Activated CD8-positive, alpha-beta memory T cell treated with anti-CD3 and anti-CD28 coated beads, Interleukin-2, amount 50 U/mL, for 4 hours (primary cell): ENCODE measurements at places on chromosomes 16 and 17.

- DNase-seq, result no peak
These were observed 11.7 kb downstream of the TUBB3 start for GRCh38 chr16:89934611-89935553.

DNA sequence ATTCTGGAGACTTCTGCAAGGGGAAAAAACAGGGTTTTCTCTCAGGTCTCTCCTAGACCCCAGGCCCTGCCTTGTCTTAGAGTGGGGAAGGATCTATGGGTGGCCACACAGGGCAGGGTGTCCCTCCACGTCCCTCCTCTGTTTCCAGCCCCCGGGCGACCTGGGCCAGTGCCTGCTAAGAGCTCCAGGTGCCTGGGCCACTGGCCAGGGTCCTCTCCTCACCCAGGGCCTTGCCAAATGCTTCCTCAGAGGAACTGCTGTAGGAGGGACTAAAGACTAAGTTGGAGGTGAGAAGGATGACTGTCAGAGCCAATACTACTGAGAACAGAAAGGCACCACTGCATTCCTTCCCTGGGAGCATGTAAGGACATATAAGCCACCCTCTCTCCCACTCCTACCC, 11.4 kb downstream of the NOS2 start:
- DNase-seq, result no peak

DNA sequence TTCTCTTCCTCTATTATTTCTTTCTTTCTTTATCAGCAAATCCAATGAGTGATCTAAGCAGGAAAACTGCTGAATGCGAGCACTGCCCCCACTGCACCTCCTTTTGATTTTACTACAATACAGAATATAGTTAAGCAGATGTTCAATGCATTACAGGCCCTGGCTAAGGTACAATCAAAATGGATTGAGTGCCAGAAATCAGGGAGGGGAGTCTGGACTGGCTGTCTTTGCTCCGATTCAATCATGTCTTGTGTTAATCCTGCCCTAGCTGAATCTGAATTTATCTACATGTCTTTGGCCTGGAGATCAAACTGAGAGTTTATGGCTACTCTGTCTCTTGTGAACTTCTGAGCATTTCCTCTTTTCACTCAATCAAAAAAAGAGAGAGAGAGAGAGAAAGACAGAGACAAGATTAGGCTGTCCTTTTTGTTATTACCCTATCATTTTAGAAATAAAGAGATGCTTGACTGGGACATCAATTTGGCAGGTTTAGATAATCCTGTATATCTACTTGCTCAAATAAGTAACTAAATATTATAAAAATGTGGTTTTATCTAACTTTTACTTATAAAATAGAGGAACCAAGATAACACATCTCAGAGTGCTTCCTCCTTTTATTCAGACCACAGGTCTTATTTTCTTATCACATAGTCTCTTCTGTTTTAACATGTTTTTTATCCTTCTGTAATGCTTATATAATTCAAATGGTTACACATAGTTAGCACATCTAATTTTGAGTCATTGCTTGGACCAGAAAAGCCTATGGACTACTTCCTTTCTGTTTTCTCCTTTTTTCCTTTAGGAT, 656.2 kb downstream of the KCNJ2 start:
- no peak for DNase-seq

DNA sequence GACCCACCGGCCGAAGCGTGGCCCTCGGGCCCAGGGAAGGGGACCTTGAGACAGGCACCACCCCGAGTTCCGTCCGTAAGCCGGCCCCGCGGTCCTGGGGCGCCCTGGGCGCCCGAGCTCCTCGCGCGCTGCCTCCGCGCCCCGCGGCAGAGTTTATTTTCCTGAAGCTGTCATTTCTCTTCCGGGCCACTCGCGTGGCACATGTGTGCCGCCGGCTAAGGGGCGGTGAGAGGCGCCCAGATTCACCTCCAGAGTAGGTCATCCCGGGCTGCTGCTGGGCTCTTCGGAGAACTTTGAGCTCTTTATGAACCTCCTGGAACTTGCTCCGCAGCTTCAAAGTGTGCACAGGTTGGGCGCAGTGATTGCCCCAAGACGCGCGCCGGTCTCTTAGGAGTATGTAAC, 489 bp downstream of the ZC3H18 start:
- DNase-seq, result peak; percentile 48

- DNase-seq, result no peak
These were observed 150.0 kb downstream of the HS3ST4 start for GRCh38 chr16:25841761-25842160.

DNA sequence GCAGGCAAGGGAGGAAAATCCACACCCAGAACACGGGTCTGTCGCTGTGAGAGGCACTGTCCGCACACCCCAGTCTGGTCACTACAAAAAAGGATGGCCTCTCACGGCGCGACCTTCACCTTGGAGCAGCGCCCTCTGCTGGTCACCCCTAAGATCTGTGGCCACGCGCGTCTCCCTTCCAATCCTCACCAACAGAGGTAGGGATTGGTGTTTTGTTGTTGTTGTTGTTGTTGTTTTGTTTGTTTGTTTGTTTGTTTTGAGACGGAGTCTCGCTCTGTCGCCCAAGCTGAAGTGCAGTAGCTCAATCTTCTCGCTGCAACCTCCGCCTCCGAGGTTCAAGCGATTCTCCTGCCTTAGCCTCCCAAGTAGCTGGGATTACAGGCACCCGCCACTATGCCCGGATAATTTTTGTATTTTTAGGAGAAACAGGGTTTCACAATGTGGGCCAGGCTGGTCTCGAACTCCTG, 15.0 kb upstream of the C17orf58 start:
- DNase-seq, result peak; percentile 61

- DNase-seq, result no peak
These were observed 258.4 kb downstream of the MAP2K6 start for GRCh38 chr17:69672924-69673323.

GRCh38 chr17:58691701-58692238, at the start of gene TEX14:
TSS of gene TEX14 (minus strand) at chr17:58692045. CDS start at chr17:58652001, 40,044 bp downstream.
- DNase-seq, result no peak

DNA sequence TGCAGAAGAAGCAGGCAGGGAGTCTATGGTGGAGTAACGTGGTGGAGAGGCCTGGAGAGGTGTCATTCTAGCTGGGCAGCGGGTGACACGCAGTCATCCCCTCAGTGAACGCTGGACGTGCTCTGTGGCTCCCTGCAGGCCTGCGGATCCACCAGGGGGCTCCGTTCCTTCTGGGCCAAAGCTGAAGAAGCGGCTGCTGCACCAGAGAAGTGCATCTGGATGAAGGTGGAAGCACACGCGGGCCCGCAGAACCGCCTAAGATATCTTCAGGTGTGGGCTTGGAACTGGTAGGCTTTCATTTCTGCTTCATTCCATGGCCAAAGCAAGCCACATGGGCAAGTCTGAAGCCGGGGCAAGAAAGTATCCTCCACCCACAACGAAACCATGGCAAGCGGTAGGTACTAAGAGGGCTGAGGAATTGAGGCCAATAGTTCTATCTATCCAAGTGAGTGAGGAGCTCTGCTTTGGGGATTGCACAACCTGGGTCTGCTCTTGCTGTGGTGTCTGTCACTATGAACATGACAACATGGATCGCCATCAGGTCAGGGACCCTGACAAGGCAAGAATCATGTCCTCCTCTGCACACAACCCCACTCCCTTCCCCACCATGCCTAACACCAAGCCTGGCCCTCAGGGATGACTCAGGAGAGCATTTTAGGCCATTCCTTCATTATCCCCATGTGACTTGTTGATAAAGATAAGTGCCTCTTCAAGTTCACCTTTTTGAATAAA, 78.9 kb upstream of the FBXO47 start:
- DNase-seq, result no peak

- no peak for DNase-seq
These were observed 1.1 kb upstream of the LCMT1 start for GRCh38 chr16:25110387-25110947.

DNA sequence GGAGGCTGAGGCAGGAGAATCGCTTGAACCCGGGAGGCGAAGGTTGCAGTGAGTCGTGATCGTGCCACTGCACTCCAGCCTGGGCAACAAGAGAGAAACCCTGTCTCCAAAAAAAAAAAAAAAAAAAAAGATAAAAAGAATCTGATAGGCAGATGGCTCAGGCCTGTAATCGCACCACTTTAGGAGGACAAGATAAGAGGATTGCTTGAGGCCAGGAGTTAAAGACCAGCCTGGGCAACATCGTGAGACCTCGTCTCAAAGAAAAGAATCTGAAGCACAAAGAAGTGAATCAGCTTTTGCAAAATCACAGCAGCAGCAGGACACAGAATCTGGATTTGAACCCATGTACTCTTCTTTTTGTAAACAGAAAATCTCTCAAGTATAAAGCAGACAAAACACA, 7.6 kb downstream of the NOB1 start:
- no peak for DNase-seq

DNA sequence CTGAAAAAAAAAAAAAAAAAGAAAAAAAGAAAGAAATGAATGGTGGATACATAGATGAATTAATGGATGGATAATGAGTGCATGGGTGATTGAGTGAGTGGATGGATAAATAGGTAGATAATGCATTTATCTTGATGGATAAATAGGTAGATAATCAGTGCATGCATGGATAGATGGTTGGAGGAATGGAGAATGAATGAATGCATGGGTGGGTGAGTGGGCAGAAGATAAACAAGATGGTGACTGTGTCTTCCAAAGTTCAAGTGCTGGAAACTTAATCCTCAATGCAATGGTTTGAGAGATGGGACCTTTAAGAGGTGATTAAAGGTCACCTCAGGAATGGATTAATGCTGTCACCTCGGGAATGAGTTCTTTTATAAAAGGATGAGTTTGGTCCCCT, 6.8 kb upstream of the RNF112 start:
- DNase-seq, result no peak

- no peak for DNase-seq
These were observed 4.8 kb upstream of the MT2A start for GRCh38 chr16:56603589-56603988.

- DNase-seq, result peak; percentile 76
These were observed 697 bp downstream of the CTF1 start for GRCh38 chr16:30896889-30897733.

- no peak for DNase-seq
These were observed 4.5 kb downstream of the PRKCB start for GRCh38 chr16:23840310-23840709.

- no peak for DNase-seq
These were observed 1082.1 kb upstream of the RBFOX1 start for GRCh38 chr16:6250511-6250910.

GRCh38 chr17:58398574-58399266, 18.6 kb downstream of the RNF43 start:
- no peak for DNase-seq

GRCh38 chr17:9332132-9332494, 243.5 kb downstream of the STX8 start:
- DNase-seq, result no peak

- DNase-seq, result no peak
These were observed 176.7 kb downstream of the TMEM132E start for GRCh38 chr17:34755981-34756636.

DNA sequence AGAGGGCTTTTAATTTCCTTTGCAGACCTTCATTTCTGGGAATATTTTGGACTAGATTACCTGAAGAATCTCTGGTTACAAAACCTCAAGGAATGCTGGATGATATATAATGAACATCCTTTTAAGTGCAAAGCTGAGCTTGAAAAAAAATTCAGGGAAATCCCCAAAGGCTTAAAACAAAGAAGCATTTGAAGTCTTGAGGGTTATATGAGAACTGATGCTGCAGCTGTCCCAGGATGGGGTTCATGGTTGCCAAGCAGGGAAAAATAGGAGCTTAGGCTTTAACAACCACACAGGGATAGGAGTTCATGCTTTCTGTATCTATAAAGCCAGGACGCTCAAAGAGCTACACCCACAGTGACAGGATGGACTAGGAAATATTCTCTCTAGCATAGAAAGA, 150.4 kb upstream of the IRX5 start:
- no peak for DNase-seq

- no peak for DNase-seq
These were observed 10.7 kb downstream of the CLUAP1 start for GRCh38 chr16:3511286-3512180.

GRCh38 chr17:81302861-81303333, 7.8 kb upstream of the SLC38A10 start:
- DNase-seq, result no peak

GRCh38 chr17:42185621-42185930, 324 bp upstream of the HCRT start:
- no peak for DNase-seq

DNA sequence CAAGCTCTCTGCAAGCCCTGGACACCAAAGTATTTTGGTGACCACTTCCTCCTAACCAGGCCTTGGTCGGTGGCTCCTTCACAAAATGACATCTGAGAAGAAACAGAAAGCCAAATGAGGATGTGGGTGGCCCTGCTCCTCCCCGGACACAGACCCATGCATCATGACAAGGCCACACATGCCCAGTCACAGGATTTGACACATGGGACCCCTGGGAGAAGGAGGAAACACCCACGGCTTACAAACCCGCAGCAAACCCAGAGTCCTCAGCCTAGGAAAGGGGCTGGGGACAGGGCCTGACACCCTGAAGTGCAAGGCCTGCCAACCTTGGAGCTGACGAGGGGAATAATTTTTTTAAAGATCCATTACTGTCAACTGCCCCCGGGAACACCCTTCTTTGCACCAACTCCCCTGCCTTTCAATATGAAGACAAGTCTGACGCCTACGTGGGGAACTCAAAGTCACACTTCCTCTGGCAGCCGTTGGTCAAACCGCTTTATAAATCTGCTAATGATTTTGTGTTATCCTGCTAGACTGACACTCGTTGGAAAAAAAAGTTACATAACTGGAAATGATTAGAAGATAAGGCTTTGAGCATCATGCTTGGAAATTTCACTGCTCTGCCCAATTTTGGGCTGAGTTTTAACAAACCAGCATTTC, 41.3 kb downstream of the GAS7 start:
- no peak for DNase-seq

GRCh38 chr16:72963533-72964315, 84.2 kb downstream of the ZFHX3 start:
- no peak for DNase-seq

- no peak for DNase-seq
These were observed 1.9 kb downstream of the TBX2 start for GRCh38 chr17:61401389-61402072.

DNA sequence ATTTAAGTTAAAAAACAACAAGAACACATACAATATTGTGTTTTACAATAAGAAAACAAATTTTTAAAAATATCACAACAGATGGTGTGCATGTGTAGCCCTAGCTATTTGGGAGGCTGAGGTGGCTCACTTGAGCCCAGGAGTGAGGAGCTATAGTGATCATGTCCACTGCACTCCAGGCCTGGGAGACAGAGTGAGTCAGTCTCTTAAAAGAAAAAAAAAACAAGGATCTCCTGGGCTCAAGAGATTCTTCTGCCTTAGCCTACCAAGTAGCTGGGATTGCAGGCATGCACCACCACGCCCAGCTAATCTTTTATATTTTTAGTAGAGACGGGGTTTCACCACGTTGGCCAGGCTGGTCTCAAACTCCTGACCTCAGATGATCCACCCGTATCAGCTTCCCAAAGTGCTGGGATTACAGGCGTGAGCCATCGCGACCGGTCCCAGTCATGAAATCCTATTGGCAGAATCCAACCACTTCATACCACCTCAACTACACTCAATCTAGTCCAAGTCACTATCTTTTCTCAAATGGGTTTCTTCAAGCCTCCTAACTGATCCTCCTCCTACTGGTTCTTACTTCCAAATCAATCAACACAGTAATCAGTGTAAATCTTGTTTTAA, 55.0 kb downstream of the STH start:
- no peak for DNase-seq
